ENCODE measurements at places on chromosomes 7 and 10.
A peak's percentile ranks its signal among the peaks of the same experiment; 100 is the strongest.

- DNase-seq = no peak
Observed at GRCh38 chr7:131767591-131767990, 211.2 kb upstream of the PODXL start.

DNA sequence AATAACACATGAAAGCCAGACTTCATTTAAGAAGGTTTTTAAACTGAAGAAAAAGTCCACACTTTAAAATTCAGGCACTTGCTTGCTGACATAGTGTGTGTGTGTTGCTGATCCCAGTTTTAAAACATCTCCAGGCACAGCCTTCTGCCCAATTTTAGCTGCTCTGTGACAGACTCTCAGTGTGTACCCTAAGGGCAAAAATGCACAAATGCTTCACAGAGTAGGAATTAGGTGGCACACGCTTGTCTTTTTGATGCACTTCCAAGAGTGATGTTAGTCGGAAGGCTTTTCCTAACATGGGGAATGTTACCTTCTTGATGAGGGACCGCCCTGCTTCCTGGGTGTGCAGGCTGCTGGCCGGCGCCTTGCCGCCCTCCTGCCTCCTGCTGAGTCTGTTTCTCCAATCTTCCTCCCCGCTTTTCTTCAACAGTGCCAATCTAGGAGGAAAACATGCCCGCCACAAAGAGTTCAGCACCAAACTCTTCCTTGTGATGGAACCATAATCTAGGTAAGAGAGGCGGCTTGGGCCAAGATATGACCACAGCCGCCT, 122.3 kb downstream of the SVIL start:
- DNase-seq = no peak

- DNase-seq = no peak
Observed at GRCh38 chr10:95579835-95580535, 18.8 kb upstream of the SORBS1 start.

DNA sequence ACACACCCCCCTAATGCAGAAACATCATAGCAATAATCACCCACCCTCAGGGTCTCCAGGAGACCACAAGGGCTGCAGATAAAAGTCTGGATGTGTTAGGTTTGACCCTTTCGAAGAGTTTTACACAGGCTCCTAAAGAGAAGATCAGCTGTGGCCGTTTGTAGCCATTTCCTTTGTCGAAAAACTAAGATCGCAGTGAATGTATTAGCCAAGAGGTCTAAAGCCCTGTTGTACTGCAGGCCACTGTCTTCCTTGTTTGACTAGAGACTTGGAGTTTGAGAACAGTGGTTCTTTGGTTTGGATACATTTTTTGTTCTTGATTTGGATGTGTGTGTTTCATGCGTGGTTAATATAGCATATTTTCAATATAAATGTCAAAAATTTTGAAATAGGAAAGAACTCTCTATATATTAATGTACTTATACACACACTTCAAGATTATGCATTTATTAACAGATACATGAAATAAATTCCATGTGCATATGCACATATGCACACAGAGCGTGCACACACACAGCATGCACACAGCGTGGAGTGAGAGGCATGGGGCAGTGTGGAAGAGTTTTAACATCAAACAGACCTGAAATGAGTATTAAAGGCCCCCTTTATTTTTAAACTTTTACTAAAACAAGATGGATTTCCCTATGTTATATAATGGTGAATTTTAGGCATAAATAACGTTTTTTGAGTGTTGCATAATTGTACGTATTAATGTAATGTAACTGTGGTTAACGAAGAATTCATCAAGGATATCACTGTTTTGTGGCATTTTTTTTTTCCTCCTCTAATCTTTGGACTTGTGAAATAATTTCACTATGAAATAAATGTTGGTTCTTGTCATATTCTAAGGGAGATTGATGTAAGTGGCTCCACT, 2.2 kb downstream of the IKZF1 start:
- DNase-seq = no peak

DNA sequence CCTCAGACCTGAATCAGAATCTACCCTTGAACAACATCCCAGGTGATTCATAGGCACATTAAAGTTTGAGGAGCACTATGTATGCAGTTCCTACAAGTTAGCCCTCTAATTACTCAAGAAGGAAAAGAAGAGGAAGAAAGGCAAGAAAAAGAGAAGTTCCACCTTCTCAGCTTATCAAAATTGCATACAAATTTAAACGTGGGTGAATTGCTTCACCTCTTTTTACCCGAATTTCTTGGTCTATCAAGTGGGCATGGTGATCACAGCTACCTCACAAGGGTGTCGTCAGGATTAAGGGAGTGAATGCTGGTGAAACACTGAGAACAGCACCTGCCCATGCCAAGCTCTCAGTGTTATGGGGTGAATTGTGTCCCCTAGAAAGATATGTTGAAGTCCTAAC, 43.8 kb upstream of the PAPSS2 start:
- DNase-seq = no peak

DNA sequence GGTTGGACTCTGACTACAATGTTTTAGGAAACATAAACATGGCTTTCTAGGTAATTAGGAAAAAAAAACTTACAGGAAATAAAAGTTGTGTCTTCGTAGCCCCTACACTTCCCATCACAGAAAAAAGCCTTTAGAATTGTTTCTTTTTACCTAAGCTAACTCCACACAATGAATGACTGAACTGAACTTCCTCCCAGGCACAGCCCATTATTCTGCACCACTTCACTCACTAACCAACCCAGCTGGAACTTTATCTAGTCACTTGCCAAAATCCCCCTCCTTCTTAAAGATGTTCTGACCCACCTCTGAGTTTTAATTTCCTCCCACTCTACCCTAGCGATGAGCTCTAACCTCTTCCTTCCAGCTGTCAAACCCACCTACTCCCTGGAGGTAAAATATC, 91.7 kb upstream of the MEOX2 start:
- no peak for DNase-seq

- no peak for DNase-seq
Observed at GRCh38 chr10:127398140-127398970, 150.8 kb upstream of the NPS start.

DNA sequence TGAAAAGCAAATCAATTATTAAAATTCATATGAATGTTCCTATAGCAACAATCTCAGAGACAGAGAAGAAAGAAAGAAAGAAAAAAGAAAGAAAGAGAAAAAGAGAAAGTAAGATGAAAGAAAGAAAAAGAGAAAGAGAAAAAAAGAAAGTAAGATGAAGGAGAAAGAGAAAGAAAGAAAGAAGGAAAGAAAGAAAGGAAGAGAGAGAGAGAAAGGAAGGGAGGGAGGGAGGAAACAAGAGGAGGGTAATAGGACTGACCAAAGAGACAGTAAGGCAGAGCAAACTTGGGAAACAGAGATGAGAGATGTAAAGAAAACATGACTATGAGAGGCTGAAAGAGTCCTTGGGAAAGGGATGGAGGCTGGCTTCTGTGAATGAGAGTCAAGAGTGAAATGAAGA, 458.4 kb downstream of the SORCS1 start:
- DNase-seq = no peak

DNA sequence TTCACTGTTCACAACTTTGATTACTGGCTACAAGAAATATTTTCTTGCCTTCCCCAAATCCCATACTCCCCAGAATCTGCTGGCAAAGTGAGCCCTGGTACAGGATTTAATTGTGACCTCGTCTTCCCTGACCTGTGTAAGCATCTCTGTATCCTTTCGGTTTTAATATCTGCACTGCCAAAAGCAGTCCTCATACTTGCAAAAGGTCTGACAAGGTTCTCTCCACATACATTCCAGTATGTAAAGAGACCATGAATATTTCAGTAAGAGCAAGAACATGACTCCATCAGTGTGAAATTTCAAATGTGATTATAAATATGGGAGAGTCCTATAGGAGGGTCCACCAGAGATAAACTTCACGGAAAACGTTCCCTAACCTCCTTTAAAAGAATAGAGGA, 134.0 kb upstream of the TCF7L2 start:
- DNase-seq = no peak

DNA sequence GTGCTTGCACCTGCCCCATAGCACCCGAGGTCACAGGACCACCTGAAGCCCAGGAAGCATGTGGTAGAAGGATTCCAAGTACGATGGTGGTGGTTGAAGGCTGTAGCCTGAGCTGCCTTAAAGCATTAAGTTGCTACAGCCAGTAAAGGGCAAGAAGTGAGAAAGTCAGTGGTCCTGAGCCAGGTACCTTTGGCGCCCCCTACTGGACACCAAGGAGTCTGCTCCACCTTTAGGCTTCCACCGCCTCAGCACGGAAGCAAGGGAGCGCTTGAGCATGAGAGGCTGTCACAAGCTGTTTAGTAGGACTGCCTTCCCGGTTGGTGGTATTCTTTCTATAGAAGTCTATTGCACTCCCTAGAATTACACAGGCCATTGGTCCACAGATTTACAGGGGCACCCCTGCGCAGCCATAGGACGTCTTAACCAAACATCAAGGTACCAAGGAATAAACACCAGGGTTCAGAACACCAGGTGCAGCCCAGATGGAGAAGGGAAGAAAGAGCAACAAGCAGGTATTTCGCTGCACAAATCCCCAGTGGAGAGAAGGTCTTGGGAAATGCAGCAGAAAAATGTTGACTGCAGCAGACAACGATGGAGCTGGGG, 2.2 kb downstream of the CRTAC1 start:
- DNase-seq = peak; percentile 57

GRCh38 chr7:124881981-124882380, 47.6 kb downstream of the POT1 start:
- DNase-seq = no peak

DNA sequence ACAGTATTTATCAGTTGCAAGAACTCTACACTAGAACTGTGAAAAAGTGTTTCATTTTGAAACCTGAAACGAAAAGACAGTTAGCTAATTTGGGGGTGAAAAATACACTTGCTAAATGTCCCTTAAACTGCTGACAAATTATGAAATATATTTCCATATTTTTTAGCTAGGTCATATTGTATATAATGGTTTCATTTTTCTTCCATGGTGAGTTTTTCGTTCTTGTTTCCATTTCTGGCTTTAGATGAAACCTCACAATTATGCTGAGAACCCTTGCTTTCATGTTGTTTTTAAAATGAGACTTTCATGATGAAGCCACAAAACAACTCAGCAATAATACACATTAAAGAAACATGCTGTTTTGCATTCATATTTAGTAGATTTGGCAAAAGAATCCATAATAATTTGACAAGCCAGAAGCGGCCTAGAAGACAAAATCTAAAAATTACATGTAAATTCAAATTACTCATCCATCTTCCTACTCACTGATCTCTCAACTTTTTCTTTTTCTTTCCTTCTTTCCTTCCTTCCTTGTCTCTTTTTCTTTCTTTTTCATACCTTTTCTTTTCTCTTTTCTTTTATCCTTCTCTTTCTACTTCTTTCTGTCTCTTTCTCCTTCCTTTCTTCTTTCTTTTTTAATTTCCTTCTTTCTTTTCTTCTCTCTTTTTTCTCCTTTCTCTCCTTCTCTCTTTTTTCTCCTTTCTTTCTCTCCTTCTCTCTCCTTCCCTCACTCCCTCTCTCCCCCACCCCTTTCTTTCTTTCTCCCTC, 46.5 kb upstream of the ITGB8 start:
- DNase-seq = no peak

GRCh38 chr7:3168370-3168769, 124.7 kb upstream of the CARD11 start:
- DNase-seq = no peak

GRCh38 chr10:43294892-43295291, 28.0 kb upstream of the RASGEF1A start:
- no peak for DNase-seq

GRCh38 chr10:104230490-104230889, 1.7 kb downstream of the CFAP43 start:
- no peak for DNase-seq

DNA sequence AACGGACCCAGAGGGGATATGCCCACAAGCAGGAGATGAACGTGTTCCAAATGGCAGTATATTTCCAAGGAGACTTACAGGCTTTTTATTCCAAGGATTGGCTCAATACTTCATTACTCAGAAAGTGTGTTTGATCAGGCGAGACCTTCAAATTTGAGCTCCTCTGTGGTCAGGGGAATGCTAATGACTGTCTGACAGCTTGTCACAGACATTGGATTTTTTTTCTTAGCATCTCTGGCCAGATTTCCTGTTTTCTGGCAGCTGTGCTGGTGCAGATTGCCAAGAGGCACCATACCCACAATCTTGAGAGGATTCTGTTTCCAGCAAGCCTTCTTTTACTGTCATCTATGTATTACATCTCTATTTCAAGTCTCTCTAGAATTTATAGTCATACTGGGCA, 93.8 kb downstream of the C1GALT1 start:
- DNase-seq = no peak

GRCh38 chr10:107994621-107995270, 830.2 kb upstream of the SORCS1 start:
- no peak for DNase-seq

DNA sequence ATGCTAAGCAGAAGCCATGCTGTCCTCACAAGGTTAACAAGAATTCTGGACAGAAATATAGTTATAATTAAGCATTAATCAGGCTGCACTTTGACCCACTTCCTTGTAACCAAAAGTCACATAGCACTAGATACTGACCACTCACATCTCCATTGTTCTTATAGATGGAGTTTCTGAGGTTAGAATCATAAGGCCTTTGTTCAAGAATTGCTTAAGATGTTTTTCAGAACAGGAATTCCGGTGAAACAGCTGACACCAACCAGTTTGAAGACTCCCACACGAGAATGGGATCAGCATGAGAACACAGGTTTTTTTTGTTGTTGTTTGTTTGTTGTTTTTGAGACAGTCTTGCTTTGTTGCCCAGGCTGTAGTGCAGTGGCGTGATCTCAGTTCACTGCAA, 488.3 kb upstream of the NRP1 start:
- no peak for DNase-seq

- DNase-seq = no peak
Observed at GRCh38 chr10:34792881-34793280, 22.2 kb downstream of the PARD3 start.

DNA sequence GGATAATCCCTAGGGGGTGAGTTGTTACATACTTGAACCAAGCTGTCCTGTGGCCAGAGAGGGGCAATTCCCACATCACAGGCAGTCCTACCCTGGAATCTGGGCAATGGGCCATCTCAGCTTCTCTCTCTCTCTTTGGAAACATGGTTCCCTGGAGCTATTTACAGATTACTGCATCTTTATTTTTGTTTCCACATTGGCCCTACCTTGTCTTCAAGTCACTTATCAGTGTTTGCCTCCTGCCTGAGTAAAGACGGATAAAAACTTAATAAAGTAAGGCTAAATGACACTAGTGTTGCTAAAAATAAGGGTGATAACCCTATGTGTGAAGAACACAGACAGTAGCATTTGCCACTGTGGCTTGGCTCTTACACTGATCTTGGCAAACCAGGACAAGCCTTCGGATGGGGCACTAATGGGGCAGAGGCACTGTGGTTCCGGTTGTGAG, 228.2 kb downstream of the GFRA1 start:
- DNase-seq = no peak

DNA sequence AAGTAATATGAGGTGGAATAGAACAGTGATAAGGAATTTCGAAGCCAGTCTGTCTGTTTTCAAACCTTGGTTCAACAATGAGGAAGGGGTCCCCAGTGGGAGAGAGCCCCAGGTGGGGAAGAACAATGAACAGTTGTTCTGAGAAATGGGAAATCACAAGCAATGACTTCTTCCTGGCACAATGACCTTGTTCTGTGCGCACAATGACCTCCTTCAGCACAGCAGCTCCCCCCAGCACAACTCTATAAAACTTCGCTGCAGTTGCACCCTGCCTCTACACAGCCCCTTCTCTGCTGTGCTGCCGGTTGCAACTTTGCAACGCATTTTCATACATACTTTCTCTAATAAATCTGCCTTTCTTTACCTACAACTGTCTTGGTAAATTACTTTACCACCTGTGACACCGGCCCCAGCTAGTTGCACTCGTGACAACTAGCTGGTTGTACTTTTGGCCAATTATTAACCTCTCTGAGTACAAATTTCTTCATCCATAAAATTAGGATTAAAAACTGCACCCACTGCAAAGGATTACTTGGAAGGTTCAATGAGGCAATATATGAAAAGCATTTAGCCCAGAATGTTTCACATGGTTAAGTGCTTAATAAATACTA, 40.5 kb downstream of the ASB4 start:
- DNase-seq = no peak

All from NCI-H1105 (cell line).